ENCODE measurements at places on chromosomes 13 and 19.

- DNase-seq = no peak
These were observed 210.0 kb downstream of the B3GLCT start for GRCh38 chr13:31409678-31410356.

DNA sequence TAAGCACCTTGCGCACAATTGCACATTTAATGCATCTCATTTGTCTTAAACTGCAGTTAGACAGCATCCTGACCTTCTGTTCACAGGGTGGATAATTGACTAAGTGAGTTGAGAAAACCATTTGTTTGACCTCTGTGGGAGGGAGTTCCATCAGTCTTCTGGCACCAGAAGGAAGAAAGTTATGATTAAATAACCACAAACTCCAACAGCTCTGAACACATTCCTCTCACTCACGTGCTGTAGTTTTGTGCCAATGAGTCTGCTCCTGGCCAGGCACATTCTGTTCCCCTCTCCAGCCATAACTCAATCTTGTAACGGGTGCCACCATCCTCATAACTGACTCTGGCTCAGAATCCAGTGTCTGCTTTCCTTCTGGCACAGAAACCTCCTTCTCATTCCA, 817.2 kb downstream of the SLITRK1 start:
- no peak for DNase-seq

DNA sequence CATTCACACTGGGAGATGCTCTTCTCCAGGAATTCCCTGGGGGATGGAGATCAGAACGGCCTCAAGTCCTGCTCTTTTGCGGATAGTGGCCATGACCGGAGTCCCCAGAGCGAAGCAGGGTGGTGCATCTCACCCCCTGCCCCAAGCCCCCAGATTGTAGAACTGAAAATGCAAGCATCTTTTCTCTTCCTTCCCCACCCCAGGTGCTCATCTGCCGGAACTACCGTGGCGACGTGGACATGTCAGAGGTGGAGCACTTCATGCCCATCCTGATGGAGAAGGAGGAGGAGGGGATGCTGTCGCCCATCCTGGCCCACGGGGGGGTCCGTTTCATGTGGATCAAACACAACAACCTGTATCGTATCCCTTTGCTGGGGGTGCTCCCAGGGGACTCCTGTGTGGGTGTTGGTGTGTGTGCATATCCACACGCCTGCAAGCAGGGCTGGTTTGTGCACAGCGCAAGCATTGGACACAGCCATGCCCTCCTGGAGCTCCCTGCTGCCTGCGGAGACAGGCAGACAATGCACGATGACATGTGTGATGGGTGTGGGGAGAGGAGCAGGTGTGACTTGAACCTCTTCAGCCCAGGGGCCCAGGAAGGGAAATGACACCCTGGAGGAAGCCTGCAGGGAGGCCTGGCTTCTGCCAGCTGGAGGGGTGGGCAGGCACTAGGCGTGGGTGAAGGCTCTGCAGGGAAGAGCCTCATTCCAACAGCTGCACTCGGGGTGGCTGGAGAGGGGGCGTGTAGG, 5.7 kb downstream of the AP1M1 start:
- no peak for DNase-seq

- no peak for DNase-seq
These were observed 13.4 kb upstream of the LENG8 start for GRCh38 chr19:54435551-54436016.

GRCh38 chr13:89660752-89661151, 1686.7 kb upstream of the MIR17HG start:
- no peak for DNase-seq

- no peak for DNase-seq
These were observed 22.9 kb upstream of the ZNF724 start for GRCh38 chr19:23273022-23273589.

DNA sequence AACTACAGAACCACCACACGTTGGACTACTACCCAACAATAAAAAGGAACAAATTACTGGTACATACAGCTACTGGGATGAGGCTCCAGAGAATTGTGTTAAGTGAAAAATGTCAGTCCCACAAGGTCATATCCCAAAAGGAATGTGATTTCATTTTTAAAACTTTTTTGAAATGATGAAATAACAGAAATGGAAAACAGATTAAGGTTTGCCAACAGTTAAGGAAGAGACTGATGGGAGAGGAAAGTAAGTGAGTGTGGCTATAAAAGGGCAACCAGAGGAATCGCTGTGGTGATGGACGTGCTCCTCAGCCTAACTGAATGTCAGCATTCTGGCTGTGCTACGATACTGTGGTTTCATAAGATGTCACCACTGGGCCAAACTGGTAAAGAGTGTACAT, 512.8 kb downstream of the UQCRFS1 start:
- DNase-seq = no peak

DNA sequence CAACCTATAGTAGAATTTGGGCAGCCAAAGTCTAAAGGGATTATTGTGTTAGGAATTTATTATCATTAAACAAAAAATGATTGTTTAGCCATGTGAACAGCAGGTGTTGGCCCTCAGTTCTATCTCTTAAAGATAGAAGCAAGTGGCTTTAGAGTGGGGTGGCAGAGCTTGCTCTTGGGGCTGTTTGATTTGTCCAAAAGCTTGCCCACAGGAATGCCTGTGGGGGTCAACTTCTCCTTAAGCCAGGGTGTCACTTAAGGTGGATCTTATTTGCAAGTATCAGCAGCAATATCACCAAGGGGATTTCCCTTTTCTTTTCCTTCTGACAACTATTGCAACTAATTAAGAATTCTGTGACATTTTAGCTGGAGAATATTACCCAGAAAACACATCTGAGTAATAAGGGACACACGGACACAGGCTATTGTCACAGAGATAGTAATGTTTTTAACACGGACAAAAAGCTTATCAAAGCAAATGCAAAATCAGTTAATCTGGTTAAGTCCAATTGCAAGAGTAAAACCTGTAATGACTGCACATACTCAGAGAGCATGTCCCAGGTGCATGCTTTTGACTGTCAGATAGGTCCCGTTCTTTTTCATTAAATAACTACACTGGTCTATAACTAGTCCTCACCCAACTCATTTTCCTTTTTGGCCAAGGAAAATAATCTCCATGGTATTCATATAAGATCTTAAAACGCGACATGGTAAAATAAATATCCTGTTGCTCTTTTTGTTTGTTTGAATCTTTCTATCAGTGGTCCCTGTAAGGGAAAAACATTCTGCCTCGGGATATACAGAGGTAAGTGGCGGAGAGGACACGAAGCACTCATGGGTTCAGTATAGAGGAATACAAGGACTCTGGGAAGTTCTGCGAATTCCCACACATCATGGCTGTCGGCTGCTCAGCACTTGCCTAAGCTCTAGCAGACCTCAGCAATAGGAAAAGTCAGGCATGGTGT, 172.1 kb upstream of the RFC3 start:
- DNase-seq = no peak

- no peak for DNase-seq
These were observed 28.6 kb downstream of the PRAM1 start for GRCh38 chr19:8473648-8474476.

- DNase-seq = no peak
These were observed 67.5 kb downstream of the GNG7 start for GRCh38 chr19:2634960-2635359.

- DNase-seq = no peak
These were observed 56.0 kb downstream of the F2RL3 start for GRCh38 chr19:16944626-16945363.

- DNase-seq = no peak
These were observed 190.0 kb downstream of the HS6ST3 start for GRCh38 chr13:96279904-96280303.

DNA sequence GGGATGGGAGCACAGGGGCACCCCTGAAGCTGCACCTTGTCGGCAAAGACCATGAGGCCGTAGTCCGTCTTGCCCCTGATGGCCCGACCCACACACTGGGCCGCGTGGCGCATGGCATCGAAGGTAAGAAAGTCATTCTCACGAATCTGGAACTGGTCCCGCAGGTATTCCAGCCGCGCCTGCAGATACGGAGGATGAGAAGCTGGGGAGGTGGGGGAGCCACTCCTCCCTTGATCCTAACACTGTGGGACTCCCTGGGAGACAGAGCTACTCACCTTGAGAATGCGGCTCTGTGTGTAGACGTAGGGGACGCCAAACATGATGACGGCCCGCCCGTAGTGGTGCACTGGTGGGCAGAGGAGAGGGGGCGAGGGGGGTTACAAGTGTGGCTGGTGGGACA, 11.9 kb downstream of the KLC3 start:
- DNase-seq = no peak

DNA sequence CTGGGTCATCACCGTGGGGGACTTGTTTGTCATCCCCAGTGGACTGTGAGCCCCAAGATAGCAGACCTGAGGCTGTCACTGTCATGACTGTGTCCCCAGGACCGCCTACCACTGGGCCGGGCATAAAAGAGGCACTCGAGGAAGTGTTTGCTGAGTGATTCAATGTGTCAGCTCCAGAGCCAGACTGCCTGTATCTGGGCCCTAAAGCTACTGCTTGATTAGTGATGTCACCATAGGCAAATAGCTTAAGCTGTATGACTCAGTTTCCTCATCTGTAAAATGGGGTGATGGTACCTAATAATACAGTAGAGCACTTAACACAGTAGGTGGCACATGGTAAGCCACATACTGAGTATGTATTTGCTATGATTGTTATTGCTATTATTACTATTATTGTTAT, 11.2 kb upstream of the CEACAM19 start:
- DNase-seq = no peak

GRCh38 chr13:43368003-43368402, 344.6 kb downstream of the DNAJC15 start:
- no peak for DNase-seq

- no peak for DNase-seq
These were observed 22.0 kb downstream of the NDFIP2 start for GRCh38 chr13:79502859-79503468.

GRCh38 chr13:75474956-75475355, 7.0 kb downstream of the TBC1D4 start:
- DNase-seq = no peak

- DNase-seq = no peak
These were observed at the start of gene THSD1 for GRCh38 chr13:52405767-52406494. THSD1 (minus strand) TSS chr13:52406172; CDS start chr13:52402600, 3,572 bp downstream.

DNA sequence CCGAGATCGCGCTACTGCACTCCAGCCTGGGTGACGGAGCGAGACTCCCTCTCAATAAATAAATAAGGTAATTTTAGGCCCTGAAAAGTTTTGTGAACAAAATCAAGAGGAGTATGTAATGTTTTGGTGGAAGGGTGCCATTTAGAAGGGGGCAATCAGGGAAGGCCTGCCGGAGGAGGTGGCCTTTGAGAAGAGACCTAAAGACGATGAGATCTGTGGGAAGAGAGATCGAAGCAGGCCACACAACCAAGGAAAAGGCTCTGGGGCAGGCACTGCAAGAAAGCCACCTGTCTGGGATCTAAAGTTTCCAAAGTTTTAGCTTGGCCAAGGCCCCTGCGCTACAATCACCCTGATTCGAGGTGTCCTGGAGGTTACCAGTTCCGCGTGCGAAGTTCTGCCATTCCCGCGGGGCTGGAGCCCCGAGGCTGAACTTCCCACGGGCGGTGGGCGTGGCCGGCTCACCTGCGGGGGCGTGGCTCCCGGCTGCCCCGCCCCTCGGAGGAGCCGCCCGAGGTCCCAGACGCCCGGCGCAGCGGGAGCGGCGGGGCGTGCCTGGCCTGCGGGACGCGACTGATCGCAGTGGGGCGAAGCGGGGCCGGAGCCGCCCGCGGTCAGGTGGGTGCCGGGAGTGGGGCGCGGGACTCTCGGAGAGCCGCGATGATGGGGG, at the start of gene KLC3:
Gene KLC3, plus strand, starts transcription at position 519 of the 667 bp plus-strand sequence. CDS start 4,792 bp downstream, outside the sequence.
- no peak for DNase-seq

DNA sequence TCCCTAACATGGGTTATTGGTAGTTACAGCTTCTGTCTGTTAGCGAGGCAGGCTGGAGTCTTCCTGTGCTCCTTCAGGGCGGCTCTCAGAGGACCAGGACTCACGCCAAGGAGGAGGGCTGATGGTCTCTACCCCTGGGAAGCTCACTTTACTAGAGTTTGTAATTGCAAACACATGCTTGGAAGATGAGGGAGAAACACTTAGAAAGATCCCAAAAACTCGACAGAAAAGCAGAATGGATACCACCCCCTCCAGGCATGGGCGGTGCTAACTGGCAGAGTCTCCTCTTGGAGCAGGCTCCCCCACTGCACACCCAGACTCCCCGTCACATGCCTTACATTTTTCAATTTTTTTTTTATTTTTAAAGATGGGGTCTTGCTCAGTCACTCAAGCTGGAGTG, 62.0 kb downstream of the PARP4 start:
- DNase-seq = no peak

GRCh38 chr13:71712988-71713653, 153.9 kb downstream of the DACH1 start:
- no peak for DNase-seq

- no peak for DNase-seq
These were observed 20.4 kb upstream of the MAB21L1 start for GRCh38 chr13:35496761-35497386.

DNA sequence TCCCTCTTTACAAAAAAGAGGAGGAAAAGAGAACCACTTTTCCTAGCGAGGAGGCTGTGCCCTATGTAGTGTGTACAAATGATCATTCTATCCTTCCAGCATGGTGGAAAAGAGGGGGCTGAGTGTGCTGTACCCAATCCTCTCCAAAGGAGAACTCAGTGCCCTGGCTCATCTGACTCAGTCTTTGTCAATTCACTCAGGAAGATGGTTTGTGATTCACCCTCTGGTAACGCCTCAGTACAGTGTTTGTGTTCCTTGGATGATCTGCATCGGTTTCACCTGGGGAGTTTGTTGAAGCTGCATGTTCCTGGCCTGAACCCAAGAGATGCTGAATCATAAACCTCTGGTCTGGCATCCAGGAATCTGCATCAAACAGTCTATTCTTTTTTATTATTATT, 18.3 kb upstream of the ENOX1 start:
- DNase-seq = peak; percentile 8

DNA sequence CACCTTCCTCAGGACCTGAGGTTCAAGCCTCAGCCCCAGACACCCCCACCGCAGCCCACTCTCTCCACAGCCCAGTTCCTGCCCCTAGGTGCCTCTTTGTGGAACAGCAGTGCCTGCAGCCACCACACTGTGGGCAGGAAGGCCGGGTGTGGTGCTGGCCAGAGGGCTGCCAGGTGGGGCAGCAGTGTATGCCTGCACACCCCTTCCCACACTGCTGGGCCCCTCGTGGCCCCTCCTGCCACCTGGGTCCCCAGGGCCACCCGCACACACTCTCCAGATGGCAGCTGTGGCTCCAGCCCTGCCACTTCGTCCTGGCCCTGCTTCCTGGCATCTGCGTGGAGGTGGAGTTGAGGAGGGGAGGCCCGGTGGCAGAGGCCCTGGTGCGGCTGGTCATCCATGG, 35.1 kb downstream of the HPN start:
- DNase-seq = no peak

GRCh38 chr13:25291691-25292090, 4.4 kb upstream of the MTMR6 start:
- DNase-seq = no peak

DNA sequence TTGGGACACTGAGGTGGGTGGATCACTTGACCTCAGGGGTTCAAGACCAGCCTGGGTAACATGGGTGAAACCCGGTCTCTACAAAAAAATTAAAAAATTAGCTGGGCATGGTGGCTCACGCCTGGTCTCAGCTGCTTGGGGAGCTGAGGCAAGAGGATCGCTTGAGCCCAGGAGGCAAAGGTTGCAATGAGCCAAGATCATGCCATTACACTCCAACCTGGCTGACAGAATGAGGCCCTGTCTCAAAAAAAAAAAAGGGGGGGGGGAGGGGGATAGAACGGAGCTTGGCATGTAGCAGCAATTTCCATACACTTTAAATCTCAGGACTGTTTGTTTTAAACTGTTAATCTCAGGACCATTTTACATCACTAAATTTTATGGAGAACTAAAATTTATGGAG, 2.2 kb downstream of the ACP7 start:
- no peak for DNase-seq

Measured in GOT3 (cell line).